Suppressor macrophage (primary cell): ENCODE measurements at places on chromosomes 5 and 9.

GRCh38 chr5:170336065-170336464, 38.5 kb upstream of the LCP2 start:
- no peak for DNase-seq

DNA sequence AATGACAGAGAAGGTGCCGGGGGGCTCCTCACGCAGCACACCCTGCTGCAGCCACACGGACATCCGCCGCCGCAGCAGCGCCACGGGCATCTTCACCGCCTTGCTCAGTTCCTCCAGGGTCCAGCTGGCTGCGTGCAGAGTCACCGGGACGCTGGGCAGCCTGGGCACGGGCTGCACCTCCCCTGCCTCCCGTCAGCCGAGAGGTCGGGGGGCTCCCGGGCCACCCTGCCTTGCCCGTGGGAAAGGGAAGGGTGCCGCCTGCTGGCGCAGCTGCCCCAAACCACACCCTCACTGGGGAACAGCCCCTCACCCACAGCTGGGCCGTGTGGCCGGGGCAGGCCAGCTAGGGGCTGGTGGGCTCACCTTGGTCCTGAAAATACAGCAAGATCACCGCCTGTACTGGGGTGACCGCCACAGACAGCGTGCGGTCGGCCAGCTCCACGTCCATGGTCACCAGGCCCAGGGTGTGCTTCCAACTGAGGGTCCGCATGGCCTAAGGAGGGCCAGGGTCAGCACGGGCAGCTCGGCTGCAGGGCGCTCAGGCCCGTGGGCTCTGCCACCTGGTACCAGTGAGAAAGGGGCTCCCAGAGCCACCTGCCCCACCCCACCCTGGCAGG, 3.6 kb upstream of the TMEM210 start:
- DNase-seq = no peak

GRCh38 chr9:32234451-32234850, 150.0 kb upstream of the ACO1 start:
- DNase-seq = no peak

DNA sequence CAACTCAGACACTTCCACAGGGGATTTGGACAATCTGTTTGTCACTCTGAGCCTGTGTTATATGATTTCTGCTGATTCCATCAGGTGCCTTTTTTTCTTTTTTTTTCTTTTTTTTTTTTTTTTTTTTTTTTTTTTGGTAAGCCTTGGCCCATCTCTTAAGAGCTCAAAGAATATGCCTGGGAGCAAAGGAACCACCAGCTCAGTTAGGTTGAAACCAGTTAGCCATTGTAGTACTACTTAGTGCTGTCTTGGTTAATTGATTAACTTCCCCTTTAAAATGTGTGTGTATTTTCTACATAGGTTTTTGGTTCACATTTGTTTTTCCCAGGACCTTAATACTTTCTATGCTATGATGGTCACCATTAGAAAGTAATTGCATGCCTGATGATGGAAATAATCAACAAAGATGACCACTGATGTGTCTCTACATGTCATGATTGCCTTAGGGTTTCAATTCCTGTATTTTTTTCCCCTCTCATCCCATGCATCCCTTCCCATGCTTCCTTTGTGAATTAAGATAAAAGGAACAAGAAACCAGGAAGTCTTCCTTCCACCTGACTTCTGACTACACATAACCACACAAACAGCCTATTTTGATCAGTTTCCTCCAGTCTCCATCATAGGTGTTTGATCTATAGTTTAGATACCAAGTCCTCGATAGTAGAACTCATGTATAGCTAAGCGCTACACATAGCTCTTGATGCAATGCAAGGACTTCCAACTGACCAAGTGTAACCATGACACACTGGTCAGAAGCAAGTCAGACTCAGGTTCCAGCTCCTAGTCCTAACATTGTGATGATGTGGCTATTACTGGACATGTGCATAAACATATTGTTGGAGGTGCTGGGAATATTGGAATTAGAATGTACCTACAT, 306.1 kb downstream of the EFNA5 start:
- DNase-seq = peak; percentile 54

DNA sequence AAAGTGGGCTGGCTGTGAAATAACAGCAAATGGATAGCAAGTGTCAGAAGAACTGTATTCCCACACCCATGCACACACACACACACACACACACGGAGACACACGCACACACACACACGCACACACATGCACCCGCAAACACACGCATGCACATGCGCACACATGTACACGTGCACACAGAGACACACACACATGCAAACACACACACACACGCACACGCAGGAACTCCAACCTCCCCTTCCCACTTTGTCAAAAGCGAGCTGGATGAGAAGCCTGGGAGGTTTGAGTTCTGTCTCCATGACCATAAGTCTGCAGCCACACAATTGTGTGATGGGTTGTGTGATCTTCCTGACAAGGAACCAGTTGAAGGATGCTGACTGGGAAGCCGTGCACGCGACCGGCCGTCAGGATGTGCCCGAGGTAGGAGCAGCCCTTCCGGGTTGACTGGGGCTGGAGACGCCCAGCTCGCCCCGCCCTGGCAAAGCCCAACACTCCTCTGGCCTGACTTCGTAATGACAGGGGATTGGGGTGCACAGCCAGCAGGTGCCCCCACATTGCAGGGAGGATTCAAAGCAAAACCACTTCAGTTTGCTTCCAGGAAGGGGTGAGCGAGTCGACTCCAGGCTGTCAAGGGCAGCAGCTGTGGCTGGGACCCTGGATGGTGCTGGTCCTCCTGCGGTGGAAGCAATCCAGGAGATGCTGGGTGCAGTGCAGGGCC, 29.3 kb upstream of the NKD2 start:
- no peak for DNase-seq

DNA sequence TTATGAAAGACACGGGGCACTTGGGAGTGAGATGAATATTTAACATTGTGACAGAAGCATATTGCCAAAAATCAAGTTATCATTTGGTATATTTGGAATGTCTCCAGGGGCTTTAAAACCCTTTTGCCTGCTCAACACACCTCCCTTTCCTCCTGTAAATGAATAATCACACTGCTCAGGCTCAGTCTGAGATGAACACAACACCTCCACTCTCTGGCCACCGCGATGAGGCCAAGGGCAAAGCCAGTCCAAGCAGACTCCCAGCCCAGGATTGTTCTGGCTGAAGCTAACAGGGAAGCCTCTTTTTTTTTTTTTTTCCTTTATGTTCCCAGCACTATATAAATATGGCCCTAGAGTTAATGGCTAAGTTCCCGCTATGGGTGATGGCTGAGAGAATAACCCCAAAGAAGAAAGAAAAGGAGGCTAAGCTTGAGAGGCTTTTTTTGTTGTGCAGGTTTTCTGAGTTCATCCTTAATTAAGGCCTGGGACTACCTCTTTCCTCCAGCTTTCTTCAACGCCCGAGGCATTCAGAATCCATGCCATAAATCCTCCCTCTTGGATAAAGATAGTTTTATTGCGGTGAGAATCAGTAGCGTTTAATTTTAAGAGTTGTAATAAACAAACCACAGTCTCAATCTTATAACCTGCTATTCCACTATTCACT, 10.5 kb upstream of the ERAP1 start:
- no peak for DNase-seq

- DNase-seq = no peak
Measured at GRCh38 chr9:125425170-125425897, 163.7 kb downstream of the GAPVD1 start.

GRCh38 chr5:61534481-61535267, 202.6 kb downstream of the ZSWIM6 start:
- no peak for DNase-seq

GRCh38 chr9:13939134-13939533, 374.8 kb downstream of the NFIB start:
- DNase-seq = no peak

- DNase-seq = no peak
Measured at GRCh38 chr9:111874500-111874899, 22.1 kb upstream of the UGCG start.

- DNase-seq = no peak
Measured at GRCh38 chr9:133635098-133635497, 1.1 kb upstream of the DBH start.

GRCh38 chr9:117153021-117153420, 261.8 kb downstream of the ASTN2 start:
- DNase-seq = no peak

GRCh38 chr9:131708226-131709002, 31.5 kb downstream of the RAPGEF1 start:
- DNase-seq = peak; percentile 86

GRCh38 chr9:13144166-13144775, 135.2 kb downstream of the MPDZ start:
- no peak for DNase-seq

- DNase-seq = no peak
Measured at GRCh38 chr5:67992923-67993322, 222.6 kb upstream of the PIK3R1 start.

DNA sequence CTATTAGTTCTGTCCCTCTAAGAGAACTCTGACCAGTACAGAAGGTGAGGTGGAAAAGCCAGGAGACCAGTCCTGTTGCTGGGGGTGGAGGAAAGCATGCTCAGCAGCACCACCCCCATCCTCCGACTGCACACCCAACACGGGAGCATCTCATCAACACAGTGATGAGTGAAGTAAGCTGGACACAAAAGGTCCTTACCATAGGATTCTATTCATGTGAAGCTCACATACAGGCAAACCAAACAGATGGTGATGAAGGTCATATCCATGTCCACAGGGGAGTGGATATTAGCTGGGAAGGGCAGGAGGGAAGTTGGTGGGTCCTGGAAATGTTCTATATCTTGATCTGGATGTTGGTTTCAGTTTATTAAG, 14.8 kb upstream of the MARCHF6 start:
- DNase-seq = no peak

GRCh38 chr5:58072300-58072965, 387.5 kb downstream of the PLK2 start:
- DNase-seq = no peak

GRCh38 chr5:109566361-109566760, 123.4 kb upstream of the MAN2A1 start:
- no peak for DNase-seq

GRCh38 chr5:137714946-137715345, 20.9 kb downstream of the KLHL3 start:
- peak; percentile 48 for DNase-seq

- no peak for DNase-seq
Measured at GRCh38 chr5:153516504-153517240, 26.2 kb downstream of the GRIA1 start.

DNA sequence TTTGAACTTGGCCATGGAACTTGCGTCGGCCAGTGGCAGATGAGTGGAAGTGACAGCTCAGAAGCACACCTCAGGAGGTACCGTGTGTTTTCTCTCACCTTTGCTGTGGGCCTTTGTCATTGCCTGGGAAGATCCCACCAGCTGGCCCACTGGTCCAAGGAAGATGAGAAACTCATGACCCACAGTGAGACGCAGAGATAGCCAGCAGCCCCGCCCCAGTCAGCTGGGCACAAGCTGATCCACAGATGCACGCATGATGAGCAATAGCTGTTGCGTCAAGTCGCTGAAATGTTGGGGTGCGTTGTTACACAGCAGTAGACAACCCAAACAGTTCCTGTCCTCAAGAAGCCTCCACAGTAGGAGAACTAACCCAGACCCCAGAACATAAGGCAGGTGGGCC, 30.8 kb upstream of the UNC5A start:
- DNase-seq = no peak

- DNase-seq = no peak
Measured at GRCh38 chr9:94139672-94140417, 55.6 kb downstream of the PTPDC1 start.

- no peak for DNase-seq
Measured at GRCh38 chr5:169696621-169697510, 59.8 kb downstream of the DOCK2 start.

DNA sequence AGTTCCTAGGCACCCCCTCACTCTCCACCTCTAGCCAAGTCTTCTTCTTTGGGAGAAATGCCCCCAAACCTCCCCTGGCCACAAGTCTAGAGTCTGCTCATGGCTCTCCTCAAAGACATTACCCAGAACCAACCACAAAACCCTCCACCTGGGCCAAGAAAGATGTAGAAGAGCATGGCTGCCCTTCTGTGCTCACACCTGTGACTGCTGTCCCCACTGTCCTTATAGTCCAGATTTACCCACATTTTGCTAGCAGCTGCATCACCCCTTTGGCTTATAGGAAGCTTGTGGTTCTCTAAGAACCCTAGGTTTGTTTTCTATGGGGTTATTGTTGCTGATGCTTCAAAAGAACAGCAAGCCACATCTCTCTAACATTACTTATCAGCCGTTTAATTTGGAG, 6.1 kb upstream of the GABBR2 start:
- no peak for DNase-seq

DNA sequence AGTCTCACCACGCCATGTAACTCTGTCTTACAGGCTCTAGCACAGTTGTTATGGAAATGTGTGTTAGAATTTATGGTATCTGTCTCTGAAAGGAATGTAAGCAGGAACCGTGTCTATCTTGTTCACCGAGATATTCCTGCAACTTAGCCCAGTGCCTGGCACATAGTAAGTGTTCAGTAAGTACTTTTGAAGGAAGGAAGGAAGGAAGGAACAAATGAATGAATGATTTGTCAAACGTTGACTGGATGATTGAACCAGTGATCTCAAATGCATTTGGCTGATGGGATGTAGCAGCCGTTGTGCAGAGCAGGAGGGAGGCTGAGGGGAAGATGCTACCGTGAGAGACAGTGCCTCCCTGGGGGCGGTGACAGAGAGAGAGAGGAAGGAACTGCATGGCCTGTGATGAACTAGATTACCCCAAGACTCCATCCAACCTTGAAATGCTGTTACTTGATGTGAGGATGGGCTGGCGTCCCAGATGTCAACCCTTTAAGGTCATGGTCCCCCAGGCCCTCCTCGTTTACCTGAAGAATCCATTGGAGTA, 47.5 kb upstream of the PPARGC1B start:
- peak; percentile 72 for DNase-seq

GRCh38 chr9:123945532-123945931, 15.6 kb upstream of the DENND1A start:
- DNase-seq = no peak

DNA sequence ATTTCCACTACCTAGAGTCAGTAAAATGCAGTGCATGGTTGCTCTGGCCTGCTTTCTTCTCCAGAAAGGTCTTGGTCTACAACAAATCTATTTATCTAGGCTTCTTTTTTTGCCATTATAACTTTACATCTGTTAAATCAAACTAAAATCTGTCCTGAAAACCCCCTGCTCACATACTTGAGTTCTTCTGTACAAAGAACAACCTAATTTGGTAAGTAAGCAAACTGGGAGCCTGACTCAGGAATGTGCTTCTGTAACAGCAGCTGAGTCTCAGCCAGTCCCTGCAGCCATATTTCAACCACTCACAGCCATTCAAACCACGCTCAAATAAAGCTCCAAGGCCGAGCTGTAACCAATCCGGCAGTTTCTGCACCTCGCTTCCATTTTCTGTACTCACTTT, 95.8 kb downstream of the PLPP1 start:
- no peak for DNase-seq

DNA sequence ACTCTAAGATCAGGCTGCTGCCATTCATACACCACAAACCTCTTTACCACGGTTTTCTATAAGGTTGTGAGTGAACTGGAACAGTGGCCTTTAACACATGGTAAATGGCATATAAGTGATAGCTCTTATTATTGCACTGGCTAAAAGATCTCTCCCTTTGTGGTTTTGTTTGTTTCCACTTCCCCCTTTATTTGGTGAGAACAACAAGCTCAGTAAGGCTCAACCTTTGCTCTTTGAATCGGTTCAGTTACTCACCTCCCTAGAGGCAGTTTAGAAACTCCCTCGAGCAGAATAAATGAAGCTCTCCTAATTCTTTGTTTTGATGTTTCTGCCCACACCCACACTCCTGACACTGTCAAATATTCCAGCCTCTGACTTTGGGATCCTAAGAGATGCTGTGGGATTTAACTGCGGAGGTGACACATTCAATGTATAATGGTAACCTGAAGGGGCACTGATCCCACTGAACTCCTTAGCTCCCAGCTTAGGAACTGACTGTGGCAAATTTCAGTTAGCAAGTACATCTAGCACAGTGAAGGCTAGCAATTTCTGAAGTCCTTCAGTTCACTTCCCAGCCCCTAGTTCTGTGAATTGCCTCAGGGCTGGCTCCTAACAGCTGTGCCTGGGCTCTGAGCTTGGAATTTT, 22.5 kb upstream of the RAD23B start:
- DNase-seq = peak; percentile 32
